Chondrocyte (in vitro differentiated cells): ENCODE measurements at places on chromosomes 6 and 20. TPM values are rescaled to one million over a fixed set of nuclear protein-coding genes. Genes with fewer than 3 reads are reported as not detected.

DNA sequence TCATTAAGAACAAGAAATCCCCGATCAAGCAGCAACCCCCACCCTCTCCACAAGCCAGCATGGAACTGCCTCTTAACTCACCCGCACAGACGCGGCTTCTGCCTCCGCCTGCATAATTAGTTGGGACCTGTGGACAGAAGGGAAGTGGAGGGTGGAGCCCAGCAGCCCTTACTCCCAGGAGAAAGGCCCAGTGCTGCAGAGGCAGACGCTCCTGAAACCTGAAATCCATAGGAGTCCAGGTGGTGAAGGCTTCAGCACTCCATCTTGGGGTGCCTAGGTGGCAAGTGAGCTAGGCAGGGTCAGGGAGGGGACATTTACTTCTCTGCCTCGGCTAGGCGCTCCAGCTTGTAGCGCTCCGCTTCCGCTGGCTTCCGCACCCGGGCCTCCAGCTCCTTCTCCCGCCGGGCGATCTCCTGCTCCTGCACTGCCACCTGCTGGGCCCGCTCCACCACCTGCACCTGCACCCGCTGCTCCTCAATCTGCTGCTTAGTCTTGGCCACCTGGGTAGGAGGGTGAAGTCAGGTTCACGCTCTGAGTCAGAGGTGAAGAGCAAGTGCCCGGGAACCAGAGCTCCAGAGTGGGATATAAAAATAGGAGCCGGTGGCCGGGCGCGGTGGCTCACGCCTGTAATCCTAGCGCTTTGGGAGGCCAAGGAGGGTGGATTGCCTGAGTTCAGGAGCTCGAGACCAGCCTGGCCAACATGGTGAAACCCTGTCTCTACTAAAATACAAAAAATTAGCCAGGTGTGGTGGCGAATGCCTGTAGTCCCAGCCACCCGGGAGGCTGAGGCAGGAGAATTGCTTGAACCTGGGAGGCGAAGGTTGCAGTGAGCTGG is 10.7 kb downstream of the TUBB start:
- DNase-seq = no peak

DNA sequence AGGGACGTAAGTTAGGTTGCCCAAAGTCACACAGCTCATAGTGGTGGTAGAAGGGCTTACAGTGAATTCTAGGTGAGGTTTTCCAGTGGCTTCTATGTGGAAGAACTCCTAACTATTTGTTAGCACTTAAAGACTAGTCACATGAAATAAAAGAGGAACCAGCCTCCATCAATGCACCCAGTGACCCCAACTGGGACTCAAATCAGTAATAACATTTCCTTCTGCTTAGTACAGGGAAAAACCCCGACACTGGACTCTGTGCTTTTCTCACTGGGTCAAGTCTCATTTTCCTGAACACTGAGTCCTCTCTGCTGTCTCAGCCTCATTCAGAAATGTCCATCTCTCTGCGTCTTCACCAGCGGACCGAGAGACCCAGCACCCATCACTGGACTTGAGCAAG is 89.2 kb downstream of the SLC22A23 start:
- DNase-seq = no peak

DNA sequence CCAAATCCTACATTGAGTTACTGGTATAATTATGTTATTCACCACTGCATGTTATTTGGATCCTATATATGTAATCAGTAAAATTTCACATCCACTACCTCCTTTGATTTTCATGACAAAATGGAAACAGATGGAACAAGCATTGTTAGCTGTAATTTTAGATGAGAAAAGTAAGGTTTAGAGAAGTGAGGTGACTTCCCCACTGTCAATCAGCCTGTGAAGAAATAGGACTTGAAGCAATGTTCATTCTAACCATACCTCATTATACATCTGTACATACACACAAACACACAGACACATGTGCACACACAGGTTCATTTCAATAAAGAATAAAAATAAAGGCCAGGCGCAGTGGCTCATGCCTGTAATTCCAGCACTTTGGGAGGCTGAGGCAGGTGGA is 23.7 kb upstream of the QKI start:
- no peak for DNase-seq

DNA sequence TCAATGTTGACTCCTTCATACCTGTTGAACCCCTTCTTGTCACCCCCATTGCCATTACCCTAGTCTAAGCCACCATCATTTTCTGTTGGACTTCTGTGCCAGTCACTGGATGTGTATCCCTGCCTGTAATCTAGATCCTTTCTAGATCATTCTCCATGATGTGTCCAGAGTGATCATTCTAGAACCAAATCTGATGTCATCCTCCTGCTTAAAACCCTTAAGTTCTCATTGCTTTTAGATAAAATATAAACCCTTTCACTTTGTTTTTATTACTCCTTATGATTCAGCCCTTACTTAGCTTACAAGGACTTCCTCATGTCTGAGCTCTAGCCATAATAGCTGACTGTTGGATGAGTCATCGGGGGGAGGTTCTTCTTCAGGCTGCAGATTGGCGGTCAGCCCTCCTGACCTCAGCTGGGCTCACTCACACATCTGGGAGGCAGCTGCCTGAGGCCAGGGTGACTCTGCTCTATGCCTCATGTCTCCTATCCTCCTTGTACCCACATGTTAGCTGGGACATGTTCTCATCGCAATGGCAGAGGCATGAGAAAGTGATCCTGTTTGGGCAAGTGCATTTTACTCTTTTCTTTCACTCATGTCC is 287.6 kb downstream of the ESR1 start:
- no peak for DNase-seq

The SIRPA gene
- 16.2 to 25.6 TPM (median 24.9 TPM) in 3 replicates for total RNA-seq
